ENCODE measurements at places on chromosomes 7 and 10. TPM values are rescaled to one million over a fixed set of nuclear protein-coding genes. Genes with fewer than 3 reads are reported as not detected.

Gene H2BK1
- total RNA-seq, result not detected

Gene HOXA9
- total RNA-seq, result 13.0 TPM

Gene DNAJB12
- 29.7 TPM for total RNA-seq

Gene SGMS1
- total RNA-seq, result 93.8 TPM

Gene IFIT1
- total RNA-seq, result 7.4 TPM

Gene HIP1
- 17.7 TPM for total RNA-seq
